Stimulated activated CD4-positive, alpha-beta T cell treated with anti-CD3 and anti-CD28 coated beads, Interleukin-4, amount 100 ng/mL, for 48 hours (primary cell): ENCODE measurements at places on chromosomes 5 and 9.

GRCh38 chr9:121399883-121400607 is 30.0 kb upstream of the STOM start:
- DNase-seq, result no peak

GRCh38 chr9:32550150-32550561 is 2.0 kb upstream of the SMIM27 start:
- DNase-seq, result no peak

- DNase-seq, result no peak
Measured at GRCh38 chr5:61486476-61486875, 154.4 kb downstream of the ZSWIM6 start.

DNA sequence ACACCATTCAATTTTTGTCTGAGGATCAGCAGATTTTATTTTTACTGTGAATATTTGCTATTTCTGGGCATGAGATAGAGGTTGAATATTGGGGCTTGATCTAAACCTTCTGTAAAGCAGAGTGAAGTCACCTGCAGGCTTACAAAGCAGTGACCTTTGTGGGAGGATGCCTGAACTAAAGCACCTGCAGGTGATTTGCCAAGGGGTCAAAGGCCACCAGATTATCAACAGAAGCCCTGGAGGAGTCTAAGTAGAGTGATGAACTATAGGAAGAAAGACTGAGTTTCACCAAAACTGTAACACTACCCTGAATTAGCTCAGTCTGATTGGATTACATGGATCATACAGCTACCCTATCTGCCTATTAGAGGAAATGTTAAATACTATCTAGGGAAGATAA is 144.3 kb upstream of the PRLR start:
- no peak for DNase-seq

DNA sequence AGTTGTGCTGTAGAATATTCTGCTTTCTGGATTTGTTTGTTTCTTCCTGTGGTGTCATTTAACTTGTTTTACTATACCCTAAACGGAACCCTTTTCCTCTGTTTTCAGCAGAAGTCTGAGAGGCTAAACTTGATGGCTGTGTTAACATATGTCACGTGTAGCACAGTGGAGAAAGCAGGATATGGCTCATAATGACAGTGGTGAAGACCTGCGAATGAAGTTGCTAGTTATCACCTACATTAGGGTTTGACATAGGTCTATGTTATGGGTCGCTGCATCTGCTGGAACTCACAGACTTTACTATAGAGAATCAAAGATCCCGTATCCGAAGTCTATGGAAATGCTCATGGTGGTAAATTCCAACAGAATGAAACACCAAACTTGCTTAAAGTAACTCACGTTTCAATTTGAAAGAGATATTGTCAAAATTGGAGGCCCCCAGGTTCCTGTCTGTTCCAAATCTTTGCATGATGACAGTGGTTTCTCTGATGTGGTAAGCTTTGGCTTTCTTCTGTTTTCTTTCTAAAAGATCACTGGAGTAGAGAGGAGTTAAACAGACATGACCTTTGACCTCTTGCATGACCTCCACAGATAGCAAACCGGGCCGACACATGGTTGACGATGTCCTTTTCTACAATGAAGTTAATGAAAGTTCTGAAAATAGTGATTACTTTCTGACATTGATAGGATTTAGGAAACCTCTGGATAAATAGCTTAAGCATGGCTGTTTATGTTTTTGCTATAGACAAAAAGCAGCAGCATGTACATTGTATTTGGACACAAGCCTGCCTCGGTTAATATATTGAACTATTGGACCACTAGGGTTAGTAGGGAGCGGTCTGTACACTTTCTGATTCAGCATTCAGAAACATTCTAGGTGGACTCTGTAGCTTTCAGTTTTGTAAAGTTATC is 3.1 kb upstream of the CATSPER3 start:
- DNase-seq, result no peak

DNA sequence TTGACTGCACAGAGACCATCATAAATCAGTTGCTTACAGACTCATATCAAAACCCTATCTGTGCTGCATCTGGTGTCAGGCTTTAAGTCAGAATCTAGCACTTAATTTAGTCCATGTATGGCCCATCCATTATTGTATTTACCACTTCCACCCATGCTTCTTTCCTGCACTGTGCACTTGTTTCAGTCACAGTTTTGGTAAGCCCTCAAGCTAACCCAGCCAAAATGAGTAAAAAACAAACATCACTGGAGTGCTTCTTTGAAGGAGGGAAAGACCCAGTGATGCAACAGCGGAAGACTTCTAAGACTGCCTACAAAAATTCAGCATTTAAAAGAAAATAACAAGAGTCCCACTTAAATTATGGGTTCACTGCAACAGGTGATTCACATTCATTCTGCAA is 69.0 kb downstream of the FGF10 start:
- no peak for DNase-seq

DNA sequence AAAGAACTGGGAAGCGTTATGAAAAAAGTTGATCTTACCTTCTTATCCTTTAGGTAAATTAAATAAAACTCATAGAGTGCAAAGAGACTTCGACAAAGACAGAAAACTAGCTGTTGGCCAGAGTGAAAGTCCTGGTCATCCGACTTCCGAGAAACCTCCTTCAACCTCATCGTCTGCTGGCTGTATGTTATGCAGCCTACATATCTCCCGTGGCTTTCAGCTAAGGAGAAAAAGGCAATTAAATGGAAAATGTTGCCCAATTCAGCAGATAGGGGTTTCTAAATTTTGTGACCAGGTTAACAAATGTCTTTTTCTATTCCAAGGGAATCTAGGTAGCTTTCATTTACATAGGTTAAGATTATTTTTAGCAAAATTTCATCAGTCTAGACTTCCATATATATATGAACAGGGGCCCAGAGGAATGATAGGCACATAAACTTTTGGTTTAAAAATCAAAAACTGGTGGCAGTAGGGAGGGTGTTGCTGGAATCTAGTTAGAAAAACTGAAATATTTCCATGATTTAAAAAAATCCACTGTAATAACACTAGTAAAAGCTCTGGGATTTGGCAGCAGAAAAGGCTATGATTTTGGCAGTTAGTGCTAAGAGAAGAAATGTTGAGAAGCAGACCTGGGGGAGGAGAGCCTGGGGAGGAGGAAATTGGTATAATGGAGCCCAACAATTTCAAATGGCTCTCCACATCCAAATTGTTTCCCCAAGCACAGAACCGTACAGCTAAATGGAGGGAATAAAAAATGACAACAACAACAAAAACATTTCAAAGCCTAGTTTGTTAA is 32.1 kb downstream of the RAI14 start:
- no peak for DNase-seq

GRCh38 chr5:41748631-41749030 is 121.6 kb downstream of the OXCT1 start:
- peak; percentile 3 for DNase-seq

GRCh38 chr5:101574017-101574416 is 670.9 kb upstream of the ST8SIA4 start:
- no peak for DNase-seq

GRCh38 chr9:79395755-79396154 is 176.0 kb upstream of the TLE4 start:
- no peak for DNase-seq

GRCh38 chr9:86424251-86424891 is 70.2 kb upstream of the TUT7 start:
- no peak for DNase-seq

GRCh38 chr5:27144456-27144855 is 106.1 kb upstream of the CDH9 start:
- DNase-seq, result no peak

DNA sequence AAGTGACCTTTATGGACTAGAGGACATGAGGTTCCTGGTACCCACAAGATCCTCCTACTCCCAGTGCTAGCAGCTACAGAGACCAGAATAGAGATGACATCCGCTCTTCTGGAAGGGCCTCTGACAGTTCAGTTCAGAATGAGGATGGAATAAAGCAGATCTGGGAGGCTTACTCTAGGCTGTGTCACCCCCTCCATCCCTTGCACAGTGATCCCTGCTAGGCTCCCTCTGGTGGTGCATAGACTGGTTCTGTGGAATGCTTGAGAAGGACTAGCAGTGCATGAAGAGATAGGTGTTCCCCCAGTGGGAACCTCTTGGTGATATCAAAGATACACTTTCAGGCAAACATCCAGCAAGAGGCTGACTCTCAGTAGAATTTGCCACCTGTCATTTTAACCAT is 83.0 kb downstream of the NPR3 start:
- no peak for DNase-seq

- no peak for DNase-seq
Measured at GRCh38 chr9:76373173-76373783, 20.9 kb downstream of the RFK start.

DNA sequence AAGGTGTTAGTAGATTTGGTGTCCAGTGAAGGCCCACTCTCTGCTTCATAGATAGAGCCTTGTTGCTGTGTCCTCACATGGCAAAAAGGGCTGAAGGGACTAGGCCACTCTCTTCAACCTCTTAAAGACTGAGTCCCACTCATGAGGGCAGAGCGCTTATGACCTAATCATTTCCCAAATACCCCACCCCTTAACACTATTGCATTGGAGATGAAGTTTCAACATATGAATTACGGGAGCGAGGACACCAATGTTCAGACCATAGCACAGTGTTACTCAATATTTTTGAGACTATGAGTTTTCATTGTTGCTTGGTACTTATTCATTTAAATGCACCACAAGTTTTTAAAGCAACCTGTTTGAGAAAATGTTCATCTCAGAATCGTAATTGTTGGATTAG is 8.8 kb upstream of the OTULINL start:
- DNase-seq, result no peak

- no peak for DNase-seq
Measured at GRCh38 chr9:94801234-94801633, 74.7 kb downstream of the AOPEP start.

- no peak for DNase-seq
Measured at GRCh38 chr9:21443849-21444625, 3.8 kb downstream of the IFNA1 start.

GRCh38 chr9:91185193-91185886 is 176.4 kb downstream of the AUH start:
- DNase-seq, result no peak

DNA sequence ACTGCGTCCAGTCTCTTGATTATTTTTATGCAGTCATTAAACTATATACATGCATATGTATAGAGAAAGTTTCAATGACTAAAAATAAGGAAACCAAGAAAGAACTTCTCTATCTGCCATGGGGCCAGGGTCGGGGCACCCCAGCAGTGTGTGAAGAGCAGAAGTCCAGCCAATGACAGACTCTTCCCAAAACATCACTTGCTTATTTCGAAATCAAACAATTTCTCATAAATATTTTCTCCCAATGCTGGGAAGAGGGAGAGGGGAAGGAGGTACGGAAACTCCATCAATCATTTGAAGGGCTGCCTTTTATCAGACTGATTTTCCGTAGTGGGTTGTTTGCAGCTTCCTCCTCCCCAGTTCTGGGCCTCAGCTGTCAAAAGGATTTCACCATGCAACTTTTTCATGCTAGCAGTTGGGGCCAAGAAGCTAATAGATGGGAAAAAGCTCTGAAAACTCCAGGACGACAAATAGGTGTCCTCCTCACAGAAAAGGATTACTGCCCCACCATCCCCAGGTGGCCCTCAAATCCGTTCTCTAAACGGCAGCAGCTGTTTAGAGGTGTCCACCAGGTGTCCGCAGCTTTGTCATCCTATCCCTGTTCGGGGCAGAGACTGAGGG is 617 bp upstream of the FPGS start:
- no peak for DNase-seq

GRCh38 chr5:80156156-80156555 is 99.7 kb downstream of the SERINC5 start:
- DNase-seq, result no peak

DNA sequence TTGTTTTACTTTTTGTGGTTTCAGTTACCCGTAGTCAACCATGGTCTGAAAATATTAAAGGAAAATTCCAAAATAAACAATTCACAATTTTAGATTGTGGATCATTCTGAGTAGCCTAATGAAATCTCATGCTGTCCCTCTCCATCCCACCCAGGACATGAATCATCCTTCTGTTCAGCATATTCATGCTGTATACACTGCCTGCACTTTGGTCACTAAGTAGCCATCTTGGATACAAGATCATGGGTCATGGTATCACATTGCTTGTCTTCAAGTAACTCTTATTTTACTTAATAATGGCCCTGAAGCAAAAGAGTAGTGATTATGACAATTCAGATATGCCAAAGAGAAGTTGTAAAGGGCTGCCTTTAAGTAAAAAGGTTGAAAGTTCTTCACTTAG is 536.5 kb upstream of the ACO1 start:
- no peak for DNase-seq

DNA sequence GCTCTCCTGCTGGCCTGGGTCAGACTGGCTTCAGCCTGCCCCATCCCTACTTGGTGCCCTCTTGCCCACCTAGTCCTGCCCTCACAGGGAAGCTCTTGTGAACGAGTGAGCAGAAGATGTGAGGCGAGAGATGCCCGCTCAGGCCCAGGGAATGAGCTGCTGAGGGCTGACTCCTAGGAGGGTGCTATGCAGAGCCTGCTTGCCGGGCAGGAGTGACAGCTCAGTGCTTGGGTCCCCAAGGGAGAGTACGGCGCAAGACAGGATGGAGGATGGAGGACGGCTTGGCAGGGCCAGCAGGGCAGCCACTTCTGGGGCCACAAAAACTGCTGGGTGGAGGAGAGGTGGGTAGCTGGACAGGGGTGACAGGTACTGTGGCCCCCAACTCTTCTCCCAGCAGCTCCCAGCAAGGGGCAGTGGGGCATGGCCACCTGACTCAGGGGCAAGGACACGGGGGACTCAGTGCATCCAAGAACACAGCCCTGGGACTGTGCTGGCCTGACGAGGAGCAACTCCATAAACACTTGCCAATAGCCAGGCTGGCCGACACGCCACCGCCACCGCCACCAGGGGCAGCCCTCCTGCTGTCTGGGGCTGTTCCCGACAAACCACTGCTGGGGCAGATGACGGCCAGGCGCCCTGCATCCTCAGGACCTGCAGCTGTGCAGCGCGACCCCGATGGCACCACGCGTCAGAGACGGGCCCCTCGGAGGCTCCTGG is 55.6 kb upstream of the UBAC1 start:
- no peak for DNase-seq

DNA sequence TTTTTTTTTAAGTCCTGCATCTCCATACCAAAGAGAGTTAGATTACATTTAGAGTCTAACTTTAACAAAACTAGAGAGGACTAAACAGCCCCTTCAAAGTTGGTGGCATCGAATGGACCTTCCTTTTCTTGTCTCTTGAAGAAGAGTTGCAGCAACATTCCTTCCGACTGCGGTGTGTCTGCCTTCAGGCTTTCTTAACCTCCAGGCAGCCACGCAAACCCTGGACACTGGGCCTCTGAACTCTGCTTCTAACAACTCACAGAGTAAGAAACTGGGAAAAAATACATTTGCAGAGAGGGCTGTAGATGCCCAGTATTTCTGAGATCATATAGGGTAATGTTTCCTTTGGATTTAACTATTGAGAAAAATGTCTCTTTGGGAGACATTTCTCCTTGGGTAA is 120.5 kb upstream of the MAST4 start:
- no peak for DNase-seq

DNA sequence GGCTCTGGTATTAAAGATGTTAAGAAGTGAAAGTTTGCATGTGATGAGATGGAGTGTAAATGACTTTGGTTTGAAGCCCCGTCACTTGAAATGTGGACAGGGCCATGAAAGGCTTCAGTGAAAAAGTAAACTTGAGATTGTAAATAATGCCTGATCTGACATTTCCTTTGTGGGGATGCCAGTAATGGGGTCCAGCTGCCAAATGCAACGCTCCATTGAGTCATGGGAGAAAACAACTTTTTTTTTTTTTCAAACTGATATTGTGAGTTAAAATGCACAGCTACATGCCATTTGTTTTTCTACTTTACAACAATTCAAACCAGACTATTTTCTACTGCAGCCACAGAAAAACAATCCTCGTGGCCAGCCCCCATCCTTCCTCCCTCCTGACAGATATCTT is 327.0 kb upstream of the TNC start:
- no peak for DNase-seq
